Fibroblast of villous mesenchyme (primary cell): ENCODE measurements at places on chromosomes 7 and 10. TPM values are rescaled to one million over a fixed set of nuclear protein-coding genes. Genes with fewer than 3 reads are reported as not detected.

Gene TMEM229A
- not detected in 2 replicates for total RNA-seq

Gene LRRC61
- 6.8 and 13.0 TPM in 2 replicates for total RNA-seq

Gene FLNC
- 185 and 202 TPM in 2 replicates for total RNA-seq

Gene MBL2
- total RNA-seq: not detected in 2 replicates

Gene FAM221A
- total RNA-seq: 0.43 and 0.64 TPM in 2 replicates

Gene RADIL
- under 0.01 and 0.32 TPM in 2 replicates for total RNA-seq

Gene CLEC2L
- not detected in 2 replicates for total RNA-seq

Gene SPDYE3
- under 0.01 TPM in 1 of 2 replicates, not detected in the other for total RNA-seq

Gene ANKRD7
- total RNA-seq: 0.86 and 1.3 TPM in 2 replicates

Gene OGA
- total RNA-seq: 80.3 and 93.1 TPM in 2 replicates

Gene IL2RA
- under 0.01 TPM in 1 of 2 replicates, not detected in the other for total RNA-seq

Gene BTBD16
- total RNA-seq: not detected in 2 replicates

Gene OR13A1
- not detected in 2 replicates for total RNA-seq

Gene COL13A1
- 3.5 and 5.8 TPM in 2 replicates for total RNA-seq

Gene ADAM12
- 22.5 and 129 TPM in 2 replicates for total RNA-seq

Gene FBXL13
- 1.3 and 2.2 TPM in 2 replicates for total RNA-seq

Gene SPDYE11
- total RNA-seq: not detected in 2 replicates

Gene ZC3HAV1
- total RNA-seq: 35.8 and 56.6 TPM in 2 replicates

Gene TMEM273
- not detected in 2 replicates for total RNA-seq
